ENCODE measurements at places on chromosomes 1 and 21. TPM values are rescaled to one million over a fixed set of nuclear protein-coding genes. Genes with fewer than 3 reads are reported as not detected.

DNA sequence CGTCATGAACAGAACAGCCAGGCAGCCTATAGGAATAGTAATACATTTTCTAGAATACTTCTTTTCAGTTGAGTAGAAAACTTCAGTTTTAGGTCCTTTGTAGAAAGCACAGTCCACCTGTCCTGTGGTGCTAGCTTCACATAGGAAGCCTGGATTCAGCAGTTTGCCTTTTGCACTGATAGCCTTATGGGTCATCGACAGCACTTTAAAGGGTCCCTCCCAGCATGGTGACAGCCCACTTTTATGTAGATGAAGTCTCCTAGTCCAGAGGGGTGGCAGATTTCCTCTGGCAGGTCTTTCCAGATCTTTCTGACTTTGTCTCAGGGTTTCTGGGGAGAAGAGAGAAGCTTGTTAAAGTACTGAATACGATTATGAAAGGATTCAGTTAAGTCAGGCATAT lies 161.4 kb upstream of the TNR start:
- H3K27ac ChIP-seq = no peak overlapping the region
- H3K36me3 ChIP-seq = peaks cover 18% of the 10 kb centered on the region
- no peak for DNase-seq
- H3K4me3 ChIP-seq = no peak overlapping the region
- H3K27me3 ChIP-seq = no peaks in the 10 kb centered on the region
- H3K4me1 ChIP-seq = no peaks in the 10 kb centered on the region

DNA sequence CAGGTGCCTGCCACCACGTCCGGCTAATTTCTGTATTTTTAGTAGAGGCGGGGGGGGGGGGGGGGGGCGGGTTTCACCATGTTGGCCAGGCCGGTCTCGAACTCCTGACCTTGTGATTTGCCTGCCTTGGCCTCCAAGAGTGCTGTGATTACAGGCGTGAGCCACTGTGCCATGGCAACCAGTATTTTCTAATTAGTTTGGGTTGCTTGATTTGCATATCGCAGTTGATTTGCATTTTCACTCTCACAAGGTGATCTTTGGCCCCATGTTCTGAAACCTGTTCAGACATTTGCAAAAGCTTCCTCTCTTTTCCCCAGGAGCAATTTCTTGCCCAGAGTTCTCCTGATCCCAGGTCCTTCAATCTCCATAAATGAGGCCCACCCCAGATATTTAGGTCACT lies 1.7 kb downstream of the TOR3A start:
- no peaks in the 10 kb centered on the region for H3K27me3 ChIP-seq
- peaks cover 14% of the 10 kb centered on the region for H3K36me3 ChIP-seq
- DNase-seq = no peak
- no peak overlapping the region for H3K4me3 ChIP-seq

GRCh38 chr1:230843503-230844309 lies 24.6 kb downstream of the C1orf198 start:
- no peak for DNase-seq
- peaks cover 34% of the 10 kb centered on the region for H3K36me3 ChIP-seq
- no peaks in the 10 kb centered on the region for H3K27me3 ChIP-seq
- H3K4me3 ChIP-seq = no peak overlapping the region

The GRIK1 gene
- not detected for polyA plus RNA-seq

- H3K36me3 ChIP-seq = no peaks in the 10 kb centered on the region
- no peak overlapping the region for H3K27ac ChIP-seq
- H3K4me1 ChIP-seq = no peaks in the 10 kb centered on the region
- DNase-seq = no peak
Observed at GRCh38 chr1:31437433-31438037, 24.5 kb downstream of the SERINC2 start.

All from SK-N-SH (cell line).